ENCODE measurements at places on chromosomes 6 and 20.

GRCh38 chr20:15862178-15862577 is 711.1 kb downstream of the KIF16B start:
- no peak for DNase-seq

GRCh38 chr6:127762284-127762683 is 138.6 kb downstream of the THEMIS start:
- DNase-seq: no peak

- DNase-seq: no peak
These were observed 685.5 kb upstream of the FLRT3 start for GRCh38 chr20:15022921-15023320.

GRCh38 chr6:5292154-5292553 is 30.8 kb downstream of the FARS2 start:
- DNase-seq: no peak

- DNase-seq: no peak
These were observed 52.3 kb downstream of the HBS1L start for GRCh38 chr6:135002229-135002844.

DNA sequence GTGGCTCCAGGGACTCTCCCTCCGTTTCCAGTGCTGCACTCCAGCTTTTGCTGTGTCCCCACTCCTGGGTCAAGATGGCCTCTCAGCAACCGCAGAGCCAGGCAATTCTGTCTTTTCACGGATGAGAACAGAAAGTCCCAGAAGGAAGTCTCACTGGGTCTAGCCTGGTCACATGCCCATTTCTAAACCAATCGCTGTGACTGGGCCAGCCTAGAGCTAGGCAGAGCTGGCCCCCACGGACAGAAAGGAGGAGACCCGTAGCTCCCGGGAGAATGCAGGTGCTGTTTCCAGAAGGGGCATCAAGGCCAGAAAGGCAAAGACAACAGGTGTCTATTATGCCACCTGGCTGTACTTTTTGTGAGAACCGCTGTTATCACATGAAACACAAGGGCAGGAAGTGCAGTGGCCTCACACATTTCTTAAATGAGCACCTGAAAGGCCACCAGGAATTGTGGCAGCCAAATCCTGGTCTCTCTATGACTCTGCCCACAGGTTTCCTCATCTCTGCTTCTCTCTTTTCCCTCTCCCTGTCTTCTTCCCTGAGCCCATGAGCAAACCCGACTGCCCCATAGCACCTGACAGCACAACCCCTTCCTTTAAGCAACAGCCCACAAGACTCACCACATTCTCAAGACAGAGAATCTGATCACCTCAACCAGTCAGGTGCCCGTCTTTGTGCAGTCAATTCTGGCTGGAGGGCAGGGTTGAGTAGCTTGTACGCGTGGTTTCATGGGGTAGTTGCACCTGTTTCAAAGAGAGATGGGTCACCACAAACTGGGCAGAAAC is 37.1 kb upstream of the B4GALT5 start:
- no peak for DNase-seq

- no peak for DNase-seq
These were observed 63.5 kb downstream of the GCNT2 start for GRCh38 chr6:10584607-10585006.

DNA sequence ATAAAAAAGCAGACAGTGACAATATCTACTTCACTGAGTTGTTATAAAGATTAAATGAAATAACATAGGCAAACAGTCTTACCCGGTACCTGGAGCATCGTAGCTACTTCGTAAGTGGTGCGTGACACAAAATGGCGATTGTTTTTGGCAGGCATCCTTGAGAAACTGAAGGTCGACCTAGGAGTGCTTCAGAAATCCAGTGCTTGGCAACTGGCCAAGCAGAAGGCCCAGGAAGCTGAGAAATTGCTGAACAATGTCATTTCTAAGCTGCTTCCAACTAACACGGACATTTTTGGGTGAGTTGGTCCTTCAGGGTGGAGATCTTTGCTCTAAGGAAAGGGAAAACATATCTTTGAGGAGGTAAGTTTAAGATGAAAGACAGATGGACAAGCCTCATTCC is 4.8 kb downstream of the BPIFA2 start:
- no peak for DNase-seq

DNA sequence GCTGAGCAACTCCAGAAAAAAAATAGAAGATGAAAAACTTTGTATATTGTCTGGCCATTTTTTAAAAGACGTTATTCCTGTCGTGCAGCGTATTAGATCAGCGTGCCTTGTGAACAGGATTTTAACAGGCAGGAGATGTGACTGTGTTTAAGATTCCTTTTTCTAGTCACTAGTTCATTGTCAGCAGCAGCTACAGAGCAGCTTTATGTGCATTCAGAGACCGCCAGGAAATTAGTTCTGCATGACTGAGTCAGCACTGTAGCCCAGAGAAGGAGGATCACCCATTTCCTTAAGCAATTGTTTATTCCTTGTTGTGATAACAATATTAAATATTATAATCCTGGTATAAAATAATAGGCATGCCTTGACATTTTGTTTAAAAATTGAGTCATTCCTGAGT is 75.4 kb upstream of the ADGRB3 start:
- peak; percentile 29 for DNase-seq

GRCh38 chr6:89282749-89283148 is 32.4 kb downstream of the GABRR2 start:
- DNase-seq: no peak

GRCh38 chr6:34148631-34149451 is 3.0 kb upstream of the GRM4 start:
- DNase-seq: no peak

DNA sequence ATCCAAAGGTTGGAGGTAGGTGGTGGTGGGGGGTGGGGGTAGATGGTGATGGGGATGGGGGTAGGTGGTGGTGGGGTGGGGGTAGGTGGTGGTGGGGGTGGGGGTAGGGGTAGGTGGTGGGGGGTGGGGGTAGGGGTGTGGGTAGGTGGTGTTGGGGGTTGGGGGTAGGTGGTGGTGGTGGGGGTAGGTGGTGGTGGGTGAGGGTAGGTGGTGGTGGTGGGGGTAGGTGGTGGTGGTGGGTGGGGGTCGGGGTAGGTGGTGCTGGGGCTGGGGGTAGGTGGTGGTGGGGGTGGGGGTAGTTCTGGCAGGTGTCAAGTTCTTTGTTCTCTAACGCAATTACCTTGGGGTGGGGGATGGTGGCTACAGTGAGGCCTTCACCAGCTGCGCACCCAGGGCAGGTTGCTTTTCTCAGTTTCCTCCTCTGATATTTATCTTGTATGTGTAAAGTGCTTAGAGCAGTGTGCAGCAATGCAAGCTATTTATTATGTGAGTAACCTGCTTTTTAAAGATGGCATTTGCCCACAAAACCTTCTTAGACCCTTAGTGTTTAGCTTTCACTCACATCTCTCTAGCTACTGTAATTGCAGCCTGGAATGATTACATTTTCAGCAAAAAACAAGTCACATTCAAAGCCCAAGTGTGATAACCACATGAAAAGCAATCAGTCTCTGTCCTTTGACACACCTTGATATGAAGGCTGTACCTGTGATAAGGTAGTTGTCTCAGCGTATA is 8.2 kb upstream of the CCDC167 start:
- DNase-seq: no peak

DNA sequence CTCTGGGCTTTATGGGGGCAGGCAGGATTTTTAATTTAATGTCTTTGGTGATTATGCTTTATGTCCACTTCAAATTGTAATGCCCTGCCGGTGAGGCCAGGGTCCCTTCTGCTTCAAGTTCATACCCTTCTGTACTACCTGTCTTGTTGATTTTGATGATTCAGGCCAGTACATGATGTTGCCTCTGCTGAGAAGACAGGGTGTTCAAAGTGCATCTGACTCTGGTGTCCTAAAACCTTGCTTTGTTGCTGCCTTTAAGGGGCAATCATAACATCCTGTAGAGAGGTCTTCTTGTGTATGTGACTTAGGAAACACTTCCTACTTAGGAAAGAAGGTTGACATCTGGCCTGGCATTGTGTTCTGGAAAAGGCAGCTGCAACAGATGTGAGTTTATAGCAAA is 113.2 kb downstream of the TMEM170B start:
- DNase-seq: no peak

DNA sequence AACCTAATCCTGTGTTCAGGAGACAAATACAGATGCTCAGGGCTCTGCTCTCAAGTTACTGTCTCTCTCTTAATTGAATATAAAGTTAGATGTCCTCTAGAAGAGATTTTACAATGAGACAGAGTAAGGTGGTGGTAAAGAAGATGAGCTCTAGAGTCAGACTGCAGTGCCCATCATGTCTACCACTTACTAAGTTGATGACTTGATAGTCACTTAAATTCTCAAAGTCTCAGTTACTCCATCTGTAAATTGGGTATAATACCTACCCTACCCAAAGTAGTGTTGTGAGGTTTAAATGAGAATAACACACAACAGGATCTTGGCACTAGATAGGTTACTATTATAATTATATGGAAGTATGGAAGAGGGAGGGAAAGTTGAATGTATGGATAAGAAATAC is 1.6 kb downstream of the DHX35 start:
- DNase-seq: no peak

GRCh38 chr6:120005292-120005976 is 655.9 kb upstream of the MAN1A1 start:
- no peak for DNase-seq

- no peak for DNase-seq
These were observed 113.5 kb upstream of the PHACTR1 start for GRCh38 chr6:12602951-12603672.

DNA sequence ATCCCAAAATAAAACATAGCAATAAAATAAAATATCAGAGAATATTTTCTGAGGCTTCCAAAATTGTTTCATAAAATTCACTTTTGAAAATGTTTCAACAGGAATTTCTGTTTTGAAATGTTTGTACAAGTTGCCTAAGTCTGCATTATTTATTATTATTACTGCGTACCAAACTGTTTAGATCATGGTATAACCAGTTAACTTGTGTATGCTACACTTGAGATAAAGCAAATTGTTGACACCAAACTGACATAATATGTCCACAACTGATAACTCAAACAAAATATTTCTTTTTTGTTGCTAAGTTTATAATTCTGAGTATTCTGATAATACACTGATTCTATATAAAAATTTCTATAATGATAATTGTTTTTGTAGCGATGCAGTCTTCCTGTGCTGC is 531.8 kb upstream of the EYS start:
- DNase-seq: no peak

GRCh38 chr6:117034971-117035370 is 157.9 kb downstream of the RFX6 start:
- DNase-seq: no peak

DNA sequence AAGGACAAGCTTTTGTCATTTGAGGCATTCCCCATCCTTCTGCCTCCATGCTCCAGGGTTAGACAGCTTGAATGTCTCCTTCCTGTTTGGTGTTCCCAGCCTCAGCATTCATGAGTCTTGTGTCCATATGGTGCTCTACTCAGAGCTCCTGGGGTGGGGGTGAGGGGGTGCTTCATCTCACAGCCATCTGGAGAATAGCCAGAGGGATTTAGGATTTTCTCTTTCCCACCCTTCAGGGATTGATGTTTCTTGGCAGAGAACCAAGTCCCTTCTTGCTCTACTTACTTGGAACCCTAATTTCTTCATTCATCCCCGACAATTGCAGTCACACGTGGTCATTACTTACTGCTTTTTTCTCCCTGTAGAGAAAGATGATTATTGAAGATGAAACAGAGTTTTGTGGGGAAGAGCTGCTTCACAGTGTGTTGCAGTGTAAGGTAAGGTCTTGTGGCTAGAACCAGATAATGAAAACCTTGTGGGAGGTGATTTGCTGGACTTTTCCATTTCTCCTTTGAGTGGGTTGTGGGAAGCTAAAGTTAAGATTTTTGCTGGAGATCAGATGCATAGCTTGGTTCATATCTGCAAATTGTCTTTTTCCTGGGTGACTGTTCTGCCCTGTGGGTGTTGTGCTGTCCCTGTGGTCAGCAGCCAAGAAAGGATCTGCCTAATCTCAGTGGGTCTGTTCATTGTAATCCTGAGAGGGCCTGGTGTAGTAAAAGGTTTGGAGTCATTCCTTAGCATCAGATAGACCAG is 18.6 kb downstream of the CMTR1 start:
- DNase-seq: no peak

GRCh38 chr6:103107985-103108384 is 1714.5 kb downstream of the GRIK2 start:
- no peak for DNase-seq

- no peak for DNase-seq
These were observed 39.9 kb downstream of the JARID2 start for GRCh38 chr6:15285682-15286294.

- DNase-seq: no peak
These were observed 25.6 kb upstream of the ENPP4 start for GRCh38 chr6:46104209-46104608.

DNA sequence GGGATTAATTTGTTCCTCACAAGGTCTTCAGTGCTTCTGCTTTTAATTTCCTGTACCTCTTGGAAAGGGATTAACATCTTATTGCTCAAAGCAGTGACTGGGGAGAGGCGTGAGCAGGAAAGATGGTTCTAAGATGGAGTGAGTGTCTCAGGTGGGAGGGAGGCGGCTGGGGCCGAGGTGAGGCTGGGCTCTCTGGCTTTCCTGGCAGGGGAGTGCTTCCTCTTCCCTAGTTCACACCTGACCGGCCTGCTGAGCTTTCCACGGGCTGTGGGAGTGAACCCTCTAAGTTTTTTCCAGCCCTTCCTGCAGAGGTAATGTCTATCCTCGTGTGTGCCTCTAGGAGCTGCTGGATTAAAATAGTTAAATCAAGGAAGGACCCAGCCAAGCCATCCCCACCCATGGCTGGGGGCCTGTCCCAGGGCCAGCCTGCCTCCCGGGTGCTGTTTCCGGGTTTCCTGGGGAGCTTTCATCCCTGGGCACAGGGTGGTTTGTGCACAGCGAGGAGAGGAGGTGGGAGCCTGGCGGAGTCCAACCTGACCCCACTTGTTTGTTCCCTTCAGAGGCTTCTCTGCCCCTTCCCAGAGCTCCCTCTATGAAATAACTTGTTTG is 179.1 kb downstream of the TFAP2C start:
- DNase-seq: no peak

- no peak for DNase-seq
These were observed 338.3 kb upstream of the NT5E start for GRCh38 chr6:85111481-85112011.

DNA sequence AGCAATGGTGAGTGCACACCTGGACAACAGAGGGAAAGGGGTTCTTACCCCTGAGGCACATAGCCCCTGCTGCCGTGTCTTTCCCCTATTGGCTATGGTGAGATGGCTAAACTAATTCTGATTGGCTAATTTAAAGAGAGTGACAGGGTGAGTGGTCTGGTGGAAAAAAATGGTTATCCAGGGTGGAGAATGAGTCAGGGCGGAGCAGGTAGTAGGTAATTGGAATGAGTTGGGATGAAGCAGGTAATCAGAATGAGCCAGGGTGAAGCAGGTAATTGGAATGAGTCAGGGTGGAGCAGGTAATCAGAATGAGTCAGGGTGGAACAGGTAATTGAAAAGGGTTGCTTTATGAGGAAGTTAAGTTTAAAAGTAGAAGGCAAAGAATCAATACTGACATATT is 200.3 kb downstream of the EYA4 start:
- DNase-seq: no peak

DNA sequence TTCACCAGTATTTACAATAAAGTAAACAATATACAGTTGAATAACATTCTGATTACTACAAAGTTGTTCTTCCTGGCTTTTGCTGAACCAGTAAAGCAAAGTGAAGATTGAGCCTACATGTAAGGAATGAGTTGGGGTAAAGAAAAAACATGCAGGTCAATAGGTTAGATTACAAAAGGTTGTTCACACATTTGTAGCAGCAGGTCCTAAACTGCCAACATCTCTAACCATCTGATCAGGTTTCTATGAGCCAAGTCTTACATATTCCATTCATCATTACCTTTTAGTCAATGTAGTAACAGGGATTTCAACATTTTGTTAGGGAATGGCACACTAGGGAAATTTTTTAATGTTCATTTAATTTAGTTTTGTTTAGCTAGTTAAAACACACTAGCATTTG is 9.3 kb upstream of the CALHM6 start:
- no peak for DNase-seq

- DNase-seq: no peak
These were observed 268.4 kb upstream of the SYNCRIP start for GRCh38 chr6:85911067-85911466.
